Right cardiac atrium (tissue), 5 donors: ENCODE measurements at places on chromosomes 1 and 21. TPM values are rescaled to one million over a fixed set of nuclear protein-coding genes. Genes with fewer than 3 reads are reported as not detected.

Gene TTLL7
- 7.4 TPM for polyA plus RNA-seq

Gene CLDN17
- not detected for polyA plus RNA-seq

Gene MRAP
- polyA plus RNA-seq, result 4.7 TPM

Gene KIF21B
- polyA plus RNA-seq, result 0.36 TPM

Gene FOXD3
- polyA plus RNA-seq, result 1.0 TPM

Gene CCSAP
- polyA plus RNA-seq, result 2.1 TPM

Gene CRNN
- 0.14 TPM for polyA plus RNA-seq

Gene ITGB2
- 11.9 TPM for polyA plus RNA-seq

Gene IFI44L
- polyA plus RNA-seq, result 4.7 TPM

Gene OR6K6
- not detected for polyA plus RNA-seq

Gene GLIS1
- 0.14 TPM for polyA plus RNA-seq
